Endothelial cell (in vitro differentiated cells): ENCODE measurements at places on chromosomes 12 and 14. TPM values are rescaled to one million over a fixed set of nuclear protein-coding genes. Genes with fewer than 3 reads are reported as not detected.

PZP gene
- 2.2 TPM for total RNA-seq

- no peak for DNase-seq
These were observed 235.2 kb upstream of the CRY1 start for GRCh38 chr12:107328442-107329133.

DNA sequence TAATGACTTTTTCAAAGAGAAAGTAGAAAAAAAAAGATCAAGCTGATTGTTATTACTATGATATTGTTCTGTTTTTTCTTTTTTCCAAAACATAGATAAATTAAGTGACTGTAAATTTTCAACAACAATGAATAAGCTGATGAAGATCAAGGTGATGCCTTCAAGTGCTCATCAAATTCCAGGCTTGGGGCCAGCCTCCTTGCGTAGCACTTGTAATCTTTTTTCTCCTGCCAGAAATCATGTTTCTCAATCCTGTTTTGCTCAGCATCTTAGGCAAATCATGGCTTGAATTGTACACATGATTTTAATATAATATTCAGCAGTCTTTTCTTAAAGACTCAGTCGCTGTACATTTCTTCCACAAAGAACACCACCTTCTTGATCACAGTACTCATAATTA lies 333.2 kb downstream of the NPAS3 start:
- no peak for DNase-seq

CISTR gene
- 1.4 TPM for total RNA-seq

DNA sequence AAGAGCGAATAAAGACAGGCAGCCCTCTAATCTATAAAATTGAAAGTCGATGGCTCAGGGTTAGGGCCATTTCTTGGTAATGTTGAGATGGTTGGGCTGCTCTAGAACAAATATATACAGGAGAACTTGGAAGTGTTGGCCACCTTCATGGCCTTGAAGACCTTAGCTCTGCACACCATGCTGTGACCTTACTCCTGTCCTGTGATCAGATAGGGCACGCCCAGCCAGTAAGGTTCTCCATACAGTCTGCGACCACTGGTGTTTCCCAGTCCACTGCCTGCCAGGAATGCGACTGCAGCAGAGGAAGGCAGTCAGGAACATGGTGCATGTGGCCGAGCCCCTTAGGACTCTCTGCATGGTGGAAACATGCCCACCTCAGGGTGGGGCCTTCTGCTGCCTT lies 73.2 kb upstream of the PSMA6 start:
- no peak for DNase-seq

GDF3 gene
- 77.7 TPM for total RNA-seq

TGFB3 gene
- total RNA-seq = 1.5 TPM

DNA sequence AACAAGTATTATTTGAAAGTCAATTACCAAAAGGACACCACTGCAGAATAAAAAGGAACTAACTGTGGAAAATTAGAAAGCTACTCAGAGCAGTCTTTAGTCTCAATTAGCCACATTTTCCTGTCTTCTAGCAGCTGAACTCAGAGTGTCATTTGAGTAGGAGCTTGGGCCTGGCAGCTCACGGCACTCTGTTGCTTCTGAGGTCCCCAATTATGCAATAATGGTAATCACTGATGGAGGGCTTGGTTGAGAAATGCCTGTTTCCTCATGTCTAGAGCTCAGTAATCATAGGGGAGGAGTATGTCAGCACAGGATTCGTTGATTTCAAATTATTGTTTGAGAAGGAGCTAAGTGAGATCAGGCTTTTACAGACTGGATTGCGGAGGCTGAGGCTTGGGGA lies 108.6 kb downstream of the VRK1 start:
- no peak for DNase-seq

DNA sequence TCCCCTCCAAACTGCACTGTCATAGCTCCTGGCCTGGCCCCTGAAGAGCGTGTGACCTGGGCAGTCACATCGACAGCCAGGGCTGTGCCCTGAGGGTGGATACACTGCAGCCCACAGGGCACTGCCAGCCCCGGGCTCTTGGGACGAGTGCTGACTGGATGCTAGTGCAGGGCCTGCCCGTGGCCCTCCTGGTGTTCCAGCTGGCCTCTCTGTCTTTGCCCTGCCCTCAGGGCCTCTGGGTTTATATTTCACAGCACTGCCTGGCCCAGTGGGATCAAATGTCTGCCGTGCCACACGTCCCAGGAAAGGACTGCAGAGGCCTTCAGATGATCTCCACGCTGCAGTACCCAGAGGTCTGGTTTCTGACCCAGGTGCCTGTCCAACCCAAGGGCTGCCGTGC lies 10.1 kb upstream of the CCDC197 start:
- DNase-seq = no peak

DNA sequence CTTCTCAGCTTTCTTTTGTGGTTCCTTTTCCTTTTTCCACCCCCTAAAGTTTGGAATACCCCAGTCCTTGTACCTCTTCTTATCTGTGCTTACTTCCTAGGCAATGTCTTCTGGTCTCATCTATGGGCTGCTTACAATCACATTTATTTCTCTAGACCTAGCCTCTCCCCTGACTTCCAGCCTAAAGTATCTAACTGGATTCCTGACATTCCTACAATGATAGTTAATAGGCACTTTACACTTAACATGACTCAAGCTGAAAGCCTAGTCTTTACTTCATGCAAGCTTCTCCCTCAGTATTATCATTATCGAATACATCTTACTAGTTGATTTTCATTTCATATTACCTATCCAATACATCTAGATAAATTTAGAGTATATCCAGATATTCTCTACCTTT lies 21.2 kb downstream of the CLECL1 start:
- DNase-seq = no peak

DNA sequence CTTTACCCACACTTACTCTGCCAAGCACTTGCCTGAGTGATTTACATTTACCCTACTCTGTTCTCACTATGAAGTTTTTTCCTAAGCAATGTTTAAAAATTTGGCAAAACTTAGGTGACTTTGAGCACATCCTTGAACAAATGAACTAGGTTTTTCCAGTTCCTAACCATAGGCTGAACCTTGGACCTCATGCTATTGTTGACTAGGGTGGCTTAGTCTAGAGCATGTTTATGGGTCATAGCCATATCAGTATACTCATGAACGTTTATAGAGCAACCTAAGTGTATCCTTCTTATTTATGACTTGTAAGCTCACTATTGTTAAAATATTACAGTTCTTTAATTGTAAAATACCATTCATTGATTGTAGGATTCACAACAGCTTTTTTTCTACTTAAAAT lies 85.0 kb upstream of the KRR1 start:
- no peak for DNase-seq

LMNTD1 gene
- total RNA-seq = not detected

GRCh38 chr12:75720812-75721641 lies 209.6 kb upstream of the KRR1 start:
- no peak for DNase-seq

- DNase-seq = no peak
These were observed 4.2 kb downstream of the TDP1 start for GRCh38 chr14:89959853-89960445.

DNA sequence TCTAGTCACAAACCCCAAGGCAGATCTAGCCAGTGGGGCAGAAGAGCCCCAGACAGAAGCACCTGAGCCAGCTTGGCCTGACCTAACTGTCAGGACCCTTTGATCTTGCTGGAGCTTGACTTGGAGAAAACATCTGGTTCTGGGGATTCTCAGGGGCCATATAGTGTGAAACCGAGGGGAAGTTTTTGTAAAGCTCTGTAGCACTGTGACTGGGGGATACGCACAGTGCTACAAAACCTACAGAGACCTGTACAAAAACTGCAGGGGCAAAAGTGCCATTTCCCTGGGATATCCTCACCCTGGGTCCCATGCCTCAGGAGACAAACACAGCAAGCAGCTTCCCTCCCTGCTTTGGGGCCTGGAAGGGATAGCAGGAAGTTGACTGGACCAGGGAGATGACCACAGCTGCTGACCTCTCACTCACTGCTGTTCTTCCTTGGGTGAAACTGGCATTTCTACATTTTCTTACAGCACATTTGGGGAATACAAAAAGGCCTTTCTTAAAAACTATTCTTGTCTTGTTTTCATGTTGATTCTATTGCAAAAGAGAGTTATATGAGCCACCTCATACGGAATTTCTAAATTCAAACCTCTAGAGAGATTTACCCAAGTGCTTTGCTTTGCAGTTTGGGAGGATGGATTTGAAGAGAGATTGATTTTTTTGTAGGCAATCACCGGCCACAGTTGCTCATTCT lies 140.0 kb downstream of the DAD1 start:
- no peak for DNase-seq

GRCh38 chr14:68794130-68794850 lies 1.4 kb upstream of the ZFP36L1 start:
- DNase-seq = peak; percentile 60

CDH24 gene
- total RNA-seq = 13.6 TPM

DNA sequence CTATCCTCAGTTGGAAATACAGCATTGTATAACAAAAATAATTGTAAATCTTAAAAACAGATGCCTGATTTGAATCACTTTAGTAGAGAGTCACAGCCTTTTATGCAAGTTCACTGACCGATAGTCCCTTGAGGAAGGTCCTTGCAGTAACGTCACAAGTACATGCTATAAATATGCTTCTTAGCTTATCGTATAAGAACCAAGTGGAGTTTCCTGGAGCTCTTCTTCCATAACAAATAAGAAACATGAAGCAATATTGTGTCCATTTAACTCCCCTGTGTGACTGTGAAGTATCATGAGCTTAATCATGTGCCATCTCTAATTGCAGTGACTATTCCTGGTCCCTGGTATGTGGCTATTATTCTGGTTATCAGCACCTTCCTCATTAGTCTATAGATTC lies 107.9 kb downstream of the SLC38A4 start:
- no peak for DNase-seq

- no peak for DNase-seq
These were observed 43.7 kb upstream of the KITLG start for GRCh38 chr12:88623777-88624548.

CLMN gene
- total RNA-seq = 0.46 TPM

DNA sequence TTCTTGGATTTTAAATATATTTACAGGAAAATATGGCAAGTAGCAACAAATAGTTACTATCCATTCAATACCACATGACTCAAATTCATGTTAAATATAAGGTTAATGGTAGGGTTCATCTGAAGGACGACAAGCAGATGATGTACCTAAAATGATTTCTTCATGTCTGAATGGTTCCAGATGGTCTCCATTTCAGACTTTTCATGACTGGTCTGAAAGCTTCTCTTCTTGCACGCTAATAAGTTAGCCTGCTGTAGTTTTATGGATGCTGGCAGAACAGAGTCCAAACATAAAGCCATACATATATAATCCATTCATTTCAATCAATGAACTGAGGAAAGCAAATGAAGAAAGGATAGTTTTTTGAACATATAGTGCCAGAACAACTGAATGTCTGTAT lies 257.0 kb upstream of the MGAT4C start:
- no peak for DNase-seq

GRCh38 chr14:77200406-77200985 lies 18.9 kb downstream of the TMEM63C start:
- no peak for DNase-seq

DNA sequence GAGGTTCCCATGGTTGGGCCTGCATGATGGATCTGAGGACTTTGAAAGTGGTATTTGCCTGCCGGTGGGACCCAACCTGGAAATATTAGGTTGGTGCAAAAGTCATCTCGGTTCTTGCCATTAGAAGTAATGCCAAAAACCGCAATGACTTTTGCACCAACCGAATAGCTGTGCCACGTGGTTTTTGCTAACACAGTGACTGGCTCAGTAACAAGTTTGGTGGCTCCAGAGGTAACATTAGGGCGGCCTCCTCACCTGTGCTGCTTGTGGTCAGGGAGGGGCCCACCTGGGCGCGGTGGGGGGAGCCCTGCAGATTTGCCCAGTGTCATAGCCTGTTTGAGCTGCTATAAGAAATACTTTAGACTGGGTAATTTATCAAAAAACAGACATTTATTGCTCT lies 1.8 kb downstream of the BDKRB2 start:
- no peak for DNase-seq

- no peak for DNase-seq
These were observed 12.7 kb downstream of the GALNT9 start for GRCh38 chr12:132316497-132317232.

CDKN3 gene
- 12.2 TPM for total RNA-seq

INHBC gene
- total RNA-seq = not detected

DAO gene
- 0.41 TPM for total RNA-seq

KCNH5 gene
- total RNA-seq = 0.13 TPM

YEATS4 gene
- total RNA-seq = 16.8 TPM

- no peak for DNase-seq
These were observed 125.3 kb upstream of the NPAS3 start for GRCh38 chr14:32813401-32813800.

- peak; percentile 75 for DNase-seq
These were observed 6.3 kb downstream of the DHH start for GRCh38 chr12:49088150-49088931.

- no peak for DNase-seq
These were observed 169.2 kb downstream of the SYT1 start for GRCh38 chr12:79033788-79034187.

LRRC43 gene
- total RNA-seq = 0.31 TPM

DNA sequence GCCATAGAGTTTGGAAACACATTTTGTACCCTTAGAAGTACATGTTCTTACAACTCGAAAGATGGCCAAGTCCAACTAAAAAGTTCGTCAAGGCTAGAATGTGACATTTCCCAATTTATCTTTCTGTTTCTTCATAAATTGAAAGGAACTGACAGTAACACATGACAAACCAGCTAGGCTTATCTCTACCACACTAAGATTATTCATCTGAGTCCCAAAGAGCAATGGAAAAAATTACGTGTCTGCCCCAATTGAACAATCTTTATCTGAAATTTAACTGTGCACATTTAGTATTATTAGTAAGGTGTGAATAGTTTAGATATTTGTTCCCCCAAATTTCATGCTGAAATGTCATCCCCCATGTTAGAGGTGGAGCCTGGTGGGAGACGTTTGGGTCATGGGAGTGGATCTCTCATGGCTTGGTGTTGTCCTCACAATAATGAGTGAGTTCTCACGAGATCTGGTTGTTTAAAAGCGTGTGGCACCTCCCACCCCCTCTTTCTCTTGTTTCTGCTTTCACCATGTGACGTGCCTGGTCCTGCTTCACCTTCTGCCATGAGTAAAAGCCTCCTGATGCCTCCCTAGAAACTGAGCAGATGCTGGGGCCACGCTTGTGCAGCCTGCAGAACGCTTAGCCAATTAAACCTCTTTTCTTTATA lies 13.3 kb downstream of the CPM start:
- DNase-seq = no peak

DNA sequence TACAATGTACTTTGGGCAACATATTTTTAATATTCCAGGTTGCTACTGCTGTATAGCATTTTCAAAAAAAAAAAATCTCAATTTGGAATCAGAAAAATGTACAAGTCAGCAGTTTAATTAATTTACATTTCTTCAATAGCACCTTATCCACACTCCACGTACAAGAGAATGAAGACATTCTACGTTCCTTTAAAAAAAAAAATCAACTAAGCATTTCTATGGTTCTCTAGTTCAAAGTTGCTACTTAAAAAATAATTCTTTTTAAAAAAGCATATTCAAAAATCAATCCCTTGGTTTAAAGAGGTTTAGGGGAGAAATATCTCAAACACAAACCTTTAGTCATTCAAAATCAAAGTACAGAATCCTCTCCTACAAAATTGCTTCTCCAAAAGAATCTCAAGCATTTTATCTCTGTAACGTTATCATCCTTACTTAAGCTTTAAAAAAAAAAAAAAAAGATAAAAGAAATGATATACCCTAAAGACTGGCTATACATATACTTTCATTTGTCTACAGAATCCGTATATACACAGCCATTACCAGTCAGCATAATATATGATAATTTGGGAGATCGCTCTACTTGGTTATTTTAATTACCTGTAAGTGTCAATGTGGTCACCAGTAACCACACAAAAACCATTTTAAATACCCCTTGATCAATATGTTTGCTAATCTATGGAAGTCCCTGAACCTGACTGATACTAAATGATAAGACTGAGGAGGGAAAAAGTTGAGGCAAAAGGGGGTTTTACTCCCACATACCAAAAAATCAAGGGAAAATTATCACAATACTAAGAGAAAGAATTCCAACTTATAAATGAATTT lies 2.7 kb downstream of the MED13L start:
- DNase-seq = no peak
